ENCODE measurements at places on chromosomes 6 and 20. TPM values are rescaled to one million over a fixed set of nuclear protein-coding genes. Genes with fewer than 3 reads are reported as not detected.

Gene C20orf144
- 0.10 TPM for total RNA-seq

Gene RNF114
- 80.0 TPM for total RNA-seq

Gene MAP7
- total RNA-seq = 0.65 TPM

Gene DDO
- not detected for total RNA-seq

Gene CALHM6
- total RNA-seq = 0.33 TPM

Gene HLA-DQA1
- not detected for total RNA-seq

Gene RAB44
- under 0.01 TPM for total RNA-seq

Gene FARS2
- 27.5 TPM for total RNA-seq

Gene SNAP91
- 0.33 TPM for total RNA-seq

Gene KCNK16
- total RNA-seq = not detected

Gene CASS4
- under 0.01 TPM for total RNA-seq

Gene UBD
- total RNA-seq = 7.5 TPM

Gene RPS18
- total RNA-seq = 2,652 TPM

Gene CEP43
- total RNA-seq = 11.8 TPM

Gene SGK2
- not detected for total RNA-seq

Gene RAET1E
- 0.29 TPM for total RNA-seq

Gene RAD21L1
- not detected for total RNA-seq

Gene ADGB
- not detected for total RNA-seq

Gene FAM83C
- not detected for total RNA-seq

Gene LY6G6C
- total RNA-seq = not detected

Gene SLC22A3
- not detected for total RNA-seq

Gene ANKRD66
- not detected for total RNA-seq

Gene ITPA
- total RNA-seq = 24.2 TPM

Gene CLDN20
- not detected for total RNA-seq

Gene GSTA3
- not detected for total RNA-seq

Gene HSPA1B
- total RNA-seq = 55.5 TPM

Gene SPAG4
- total RNA-seq = 6.9 TPM

Gene RUNX2
- under 0.01 TPM for total RNA-seq

Gene OLIG3
- total RNA-seq = not detected

Gene DHX16
- total RNA-seq = 33.6 TPM

Gene OR2J3
- total RNA-seq = under 0.01 TPM

Gene ETV7
- total RNA-seq = 0.33 TPM

Gene TTLL9
- under 0.01 TPM for total RNA-seq

Gene FAM83B
- not detected for total RNA-seq

Gene ZNF341
- total RNA-seq = 2.9 TPM

Gene KIFC1
- total RNA-seq = 33.6 TPM

Gene LAMA2
- 1.6 TPM for total RNA-seq

Data from vein endothelial cell (primary cell).